Midbrain (tissue), 1 donor: ENCODE measurements at places on chromosomes 2 and 18.

DNA sequence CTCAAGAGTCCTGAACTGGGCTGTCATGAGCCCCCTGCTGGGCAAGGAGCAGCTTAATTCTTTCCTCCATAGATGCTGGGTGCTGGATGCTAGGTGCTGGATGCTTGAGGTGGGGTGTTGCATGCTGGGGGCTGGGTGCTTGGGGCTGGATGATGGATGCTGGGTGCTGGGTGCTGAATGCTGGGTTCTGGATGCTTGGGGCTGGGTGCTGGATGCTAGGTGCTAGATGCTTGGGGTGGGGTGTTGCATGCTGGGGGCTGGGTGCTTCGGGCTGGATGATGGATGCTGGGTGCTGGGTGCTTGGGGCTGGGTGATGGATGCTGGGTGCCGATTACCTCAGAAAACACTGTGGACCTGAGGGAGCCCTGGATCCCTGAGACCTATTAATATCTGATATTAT lies 837.7 kb downstream of the GALR1 start:
- DNase-seq: no peak

DNA sequence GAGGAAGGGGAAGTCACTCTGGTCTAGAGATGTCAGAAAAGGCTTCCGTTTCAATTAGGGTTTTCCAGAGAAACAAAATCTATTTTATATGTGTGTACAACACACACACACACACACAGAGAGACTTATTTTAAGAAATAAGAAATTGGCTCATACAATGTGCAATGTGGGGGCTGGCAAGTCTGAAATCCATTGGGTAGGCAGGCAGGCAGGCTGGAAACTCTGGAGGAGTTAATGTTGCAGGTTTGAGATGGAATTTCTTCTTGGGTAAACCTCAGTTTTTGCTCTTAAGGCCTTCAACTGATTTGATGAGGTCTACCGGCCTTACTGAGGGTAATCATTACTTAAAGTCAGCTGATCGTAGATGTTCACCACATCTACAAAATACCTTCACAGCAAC lies 62.6 kb downstream of the MDH1 start:
- no peak for DNase-seq

DNA sequence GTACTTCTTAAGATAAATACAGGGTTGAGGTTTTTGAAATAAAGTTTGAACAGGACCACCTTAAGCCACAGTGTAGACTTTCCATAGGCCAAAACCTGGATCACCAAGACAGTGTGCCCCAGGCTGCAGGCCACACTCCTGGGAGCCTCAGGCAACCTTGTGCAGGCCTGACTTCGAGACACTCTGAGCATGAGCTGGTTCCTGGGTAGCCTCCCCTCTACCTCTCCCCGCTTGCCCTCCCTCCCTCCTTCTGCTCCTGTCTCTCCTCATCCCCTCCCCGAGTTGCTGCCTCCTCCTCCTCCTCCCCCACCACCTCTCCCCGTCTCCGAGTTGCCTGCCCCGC lies 10.6 kb upstream of the PROC start:
- no peak for DNase-seq

- DNase-seq: no peak
Measured at GRCh38 chr2:97740590-97741182, 27.3 kb downstream of the ZAP70 start.

DNA sequence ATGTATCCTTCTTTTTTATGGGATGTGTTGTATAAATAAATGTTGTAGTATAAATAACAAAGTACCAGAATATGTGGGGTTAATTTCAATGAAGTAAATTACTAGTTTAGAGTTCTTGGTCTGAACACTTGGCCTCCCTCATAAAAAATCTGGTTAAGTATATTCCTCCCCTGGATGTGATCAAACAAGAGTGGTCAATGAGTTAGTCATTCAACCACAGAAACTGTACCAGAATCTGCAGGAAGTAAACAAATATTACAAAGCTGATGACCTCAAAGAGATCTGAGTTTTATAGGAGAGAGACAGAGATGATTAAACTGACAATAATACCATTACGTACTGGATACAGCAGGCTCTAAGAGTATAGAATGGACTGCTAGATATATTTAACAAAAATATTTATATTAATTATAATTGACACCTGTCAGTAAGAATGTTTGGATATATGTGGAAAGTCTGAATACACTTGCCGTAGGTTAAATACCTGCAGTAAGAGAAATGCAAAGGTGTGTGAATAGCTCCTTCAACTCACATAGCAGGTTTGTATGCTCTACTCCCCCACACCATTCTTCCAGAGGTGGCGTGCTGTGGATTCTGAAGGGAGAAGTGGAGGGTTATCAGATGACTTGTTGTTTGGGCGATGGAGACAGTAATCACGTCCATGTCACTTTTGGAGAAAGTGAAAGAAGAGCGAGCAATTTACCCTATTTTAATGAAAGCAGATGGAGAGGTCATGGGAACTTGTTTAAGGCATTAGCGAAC lies 108.3 kb upstream of the LRATD1 start:
- DNase-seq: no peak

DNA sequence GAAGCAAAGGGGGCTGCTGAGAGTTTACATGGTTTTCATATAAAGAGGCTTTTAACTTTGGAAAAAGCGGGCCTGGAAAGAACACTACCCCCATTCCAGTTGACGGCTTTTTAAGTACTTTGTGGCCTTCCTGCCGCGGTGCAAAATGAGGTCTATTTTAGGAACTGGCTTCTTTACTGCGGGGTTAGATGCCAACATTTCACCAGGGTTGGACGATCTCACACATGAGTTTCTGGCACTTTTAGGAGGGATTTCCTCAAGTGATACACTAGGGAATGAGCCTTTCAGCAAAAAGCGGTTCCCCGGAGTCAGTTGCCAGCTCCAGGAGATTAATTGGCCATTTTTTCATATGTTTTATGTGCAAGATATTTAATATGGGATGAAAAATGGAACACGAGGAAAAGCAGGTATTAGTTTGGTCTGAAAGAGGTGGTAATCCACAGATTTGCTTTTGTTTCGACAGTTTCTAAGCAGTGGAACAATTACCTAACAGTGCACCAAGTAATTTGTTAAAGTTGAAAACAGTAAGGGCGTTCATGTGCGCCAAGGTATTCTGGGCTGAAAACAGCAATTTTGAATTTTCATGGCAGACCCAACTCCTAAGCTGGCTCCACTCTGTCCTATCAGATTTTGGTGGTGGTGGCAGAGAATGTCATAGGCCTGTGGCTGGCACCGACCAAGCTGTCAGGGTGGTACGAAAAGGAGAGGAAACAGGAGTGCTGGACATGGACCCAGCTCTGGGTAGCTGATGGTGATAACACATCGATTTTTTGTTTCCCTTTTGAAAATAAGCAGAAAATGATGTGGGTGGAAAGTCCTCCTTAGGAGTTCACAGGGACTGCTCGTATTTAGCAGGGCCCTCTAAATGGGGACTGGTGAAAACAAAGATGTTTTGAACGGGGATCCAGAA lies 55.6 kb upstream of the FZD5 start:
- no peak for DNase-seq

DNA sequence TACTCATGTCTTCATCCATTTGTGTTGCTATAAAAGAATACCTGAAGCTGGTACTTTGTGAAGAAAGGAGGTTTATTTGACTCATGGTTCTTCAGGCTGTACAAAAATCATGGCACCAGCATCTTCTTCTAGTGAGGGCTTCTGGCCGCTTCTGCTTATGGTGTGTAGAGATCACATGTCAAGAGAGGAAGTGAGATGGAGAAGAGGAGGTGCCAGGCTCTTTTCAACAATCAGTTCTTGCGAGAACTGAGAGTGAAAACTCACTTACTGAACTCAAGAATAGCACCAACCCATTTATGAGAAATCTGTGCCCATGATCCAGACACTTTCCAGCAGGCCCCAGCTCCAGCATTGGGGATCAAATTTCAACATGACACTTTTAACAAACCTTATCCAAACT lies 30.0 kb upstream of the BARD1 start:
- DNase-seq: no peak

GRCh38 chr18:45745817-45746461 lies 22.0 kb downstream of the SLC14A1 start:
- no peak for DNase-seq

DNA sequence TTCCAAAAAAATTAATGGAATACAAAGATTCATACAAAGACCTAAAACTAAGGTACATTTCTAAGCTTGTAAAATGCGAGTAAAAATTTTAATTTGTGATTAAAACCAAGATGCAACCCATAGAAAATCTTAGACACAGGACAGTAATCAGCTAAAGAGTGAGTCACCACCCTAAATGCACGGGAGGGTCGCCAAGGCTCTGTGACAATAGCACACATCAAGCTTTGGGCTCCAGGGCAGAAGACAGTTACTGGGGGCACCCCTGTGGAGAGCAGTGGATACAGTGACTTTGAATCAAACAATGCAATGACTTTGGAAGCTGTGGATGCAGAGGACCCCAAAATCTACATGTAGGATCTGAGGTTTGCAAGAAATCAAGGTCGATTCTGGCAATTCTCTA lies 7.5 kb downstream of the FLACC1 start:
- no peak for DNase-seq

DNA sequence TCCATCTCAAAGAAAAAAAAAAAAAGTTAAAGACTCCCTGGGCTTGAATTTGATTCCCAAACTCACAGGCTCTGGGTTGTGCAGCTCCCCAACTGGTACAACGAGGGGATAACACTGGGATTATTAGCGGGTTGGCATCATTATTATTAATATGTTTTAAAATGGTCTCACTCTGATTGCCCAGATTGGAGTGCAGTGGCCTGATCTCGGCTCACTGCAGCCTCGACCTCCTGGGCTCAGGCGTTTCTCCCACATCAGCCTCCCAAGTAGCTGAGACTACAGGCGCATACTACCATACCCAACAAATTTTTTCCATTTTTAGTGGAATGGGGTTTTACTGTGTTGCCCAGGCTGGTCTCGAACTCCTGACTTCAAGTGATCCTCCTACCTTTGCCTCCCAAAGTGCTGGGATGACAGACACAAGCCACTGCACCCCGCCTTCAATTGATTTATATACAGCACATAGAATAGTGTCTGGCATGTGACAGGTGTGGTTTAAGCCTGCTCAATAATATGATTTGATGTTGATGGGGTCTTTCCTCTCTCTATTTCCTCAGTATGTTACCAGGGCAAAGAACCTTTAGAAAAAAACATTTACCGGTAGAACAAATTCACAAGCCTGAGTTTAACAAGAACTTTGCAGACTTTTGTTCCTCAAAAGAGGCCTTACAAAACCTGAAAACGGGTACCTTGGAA lies 12.2 kb downstream of the MYCN start:
- DNase-seq: no peak

GRCh38 chr2:201965550-201965949 lies 68.1 kb upstream of the FZD7 start:
- DNase-seq: no peak

DNA sequence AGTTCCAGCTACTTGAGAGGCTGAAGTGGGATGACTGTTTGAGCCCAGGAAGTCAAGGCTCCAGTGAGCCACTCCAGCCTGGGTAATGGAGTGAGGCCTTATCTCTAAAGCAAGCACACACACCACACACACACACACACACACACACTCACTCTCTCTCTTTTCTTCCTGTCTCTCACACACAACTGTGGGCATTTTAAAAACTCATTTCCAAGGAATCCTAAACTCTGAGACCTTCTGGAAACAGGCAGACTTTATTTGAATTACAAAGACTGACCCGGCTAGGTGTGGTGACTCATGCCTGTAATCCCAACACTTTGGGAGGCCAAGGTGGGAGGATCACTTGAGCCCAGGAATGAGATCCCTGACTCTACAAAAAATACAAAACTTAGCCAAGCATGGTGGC lies 21.3 kb downstream of the WDSUB1 start:
- no peak for DNase-seq

DNA sequence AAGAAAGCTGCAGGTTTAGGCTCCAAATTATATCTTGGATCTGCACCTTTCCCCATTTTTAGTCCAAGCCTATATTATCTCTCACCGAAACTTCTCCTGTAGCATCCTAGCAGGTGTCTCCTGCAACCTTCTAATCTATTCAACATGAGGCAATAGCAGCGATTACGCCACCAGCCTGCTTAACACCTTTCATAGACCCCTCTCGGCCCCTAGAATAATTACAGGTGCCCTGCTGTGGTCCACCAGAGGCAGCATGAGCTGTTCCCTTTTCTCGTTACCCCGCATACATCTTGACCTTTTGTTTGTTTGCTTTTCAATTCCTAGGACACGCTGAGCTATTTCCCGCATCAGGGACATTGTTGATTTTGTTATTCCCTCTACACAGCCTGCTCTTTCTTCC lies 361.9 kb downstream of the CYRIA start:
- DNase-seq: no peak

- no peak for DNase-seq
Measured at GRCh38 chr2:183069174-183069573, 9.4 kb upstream of the DUSP19 start.
